ENCODE measurements at places on chromosomes 6 and 20.
A peak's percentile ranks its signal among the peaks of the same experiment; 100 is the strongest.

- DNase-seq, result no peak
Observed at GRCh38 chr6:15369838-15370237, 124.0 kb downstream of the JARID2 start.

GRCh38 chr6:46098678-46099077 lies 31.1 kb upstream of the ENPP4 start:
- no peak for DNase-seq

- DNase-seq, result no peak
Observed at GRCh38 chr20:14197097-14197496, 140.3 kb downstream of the FLRT3 start.

- DNase-seq, result no peak
Observed at GRCh38 chr20:33784225-33784624, 26.9 kb upstream of the CHMP4B start.

DNA sequence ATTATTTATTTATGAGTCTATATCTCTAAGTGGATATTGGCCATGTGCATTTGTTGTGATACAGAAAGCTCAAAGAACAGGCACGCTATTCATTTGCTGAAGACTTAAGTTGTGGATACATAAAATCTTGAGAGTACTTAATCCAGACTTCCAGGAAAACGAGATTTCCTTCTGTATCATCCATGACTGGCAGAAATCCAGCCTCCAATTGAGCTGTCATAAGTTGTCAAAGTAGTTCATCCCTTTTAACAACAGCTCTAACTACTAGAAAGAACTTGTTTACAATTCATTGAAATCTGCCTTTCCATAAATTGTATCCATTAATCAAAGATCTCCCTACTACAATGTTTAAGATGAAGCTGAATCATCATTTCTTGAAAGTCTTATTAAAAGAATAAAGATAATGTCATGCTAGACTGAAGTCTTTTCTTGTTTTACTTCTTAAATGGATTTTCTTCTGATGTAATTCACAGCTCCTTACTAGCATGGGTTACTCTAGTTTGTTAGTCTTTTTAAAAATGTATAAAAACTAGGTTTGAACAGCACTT lies 447.3 kb upstream of the CITED2 start:
- no peak for DNase-seq

GRCh38 chr6:147132889-147133288 lies 71.3 kb upstream of the STXBP5 start:
- DNase-seq, result no peak

- no peak for DNase-seq
Observed at GRCh38 chr6:76840041-76840745, 623.1 kb downstream of the HTR1B start.

GRCh38 chr6:31717499-31718222 lies 2.5 kb downstream of the LY6G6D start:
- DNase-seq, result no peak

DNA sequence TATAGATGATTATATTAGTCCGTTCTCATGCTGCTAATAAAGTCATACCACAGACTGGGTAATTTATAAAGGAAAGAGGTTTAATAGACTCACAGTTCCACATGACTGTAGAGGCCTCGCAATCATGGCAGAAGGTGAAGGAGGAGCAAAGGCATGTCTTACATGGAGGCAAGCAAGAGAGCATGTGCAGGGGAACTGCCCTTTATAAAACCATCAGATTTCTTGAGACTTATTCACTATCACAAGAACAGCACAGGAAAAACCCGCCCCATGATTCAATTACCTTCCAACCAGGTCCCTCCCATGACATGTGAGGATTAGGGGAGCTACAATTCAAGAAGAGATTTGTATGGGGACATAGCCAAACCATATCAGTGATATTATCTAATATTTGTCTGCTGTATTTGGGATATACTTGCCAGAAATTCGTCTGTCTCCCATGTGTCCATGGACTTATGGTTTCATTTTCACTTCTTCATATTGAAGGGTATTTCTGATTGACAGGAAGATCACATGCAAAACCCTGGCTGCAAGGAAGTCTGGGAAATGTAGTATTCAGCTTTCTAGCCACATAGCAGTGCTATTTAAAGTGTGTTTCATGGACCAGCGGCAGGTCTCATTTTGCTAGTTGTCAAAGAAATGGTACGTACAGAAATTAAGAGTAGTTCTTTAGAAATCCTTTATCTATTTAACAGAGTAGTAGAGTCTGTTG lies 50.5 kb upstream of the PAK5 start:
- DNase-seq, result no peak

DNA sequence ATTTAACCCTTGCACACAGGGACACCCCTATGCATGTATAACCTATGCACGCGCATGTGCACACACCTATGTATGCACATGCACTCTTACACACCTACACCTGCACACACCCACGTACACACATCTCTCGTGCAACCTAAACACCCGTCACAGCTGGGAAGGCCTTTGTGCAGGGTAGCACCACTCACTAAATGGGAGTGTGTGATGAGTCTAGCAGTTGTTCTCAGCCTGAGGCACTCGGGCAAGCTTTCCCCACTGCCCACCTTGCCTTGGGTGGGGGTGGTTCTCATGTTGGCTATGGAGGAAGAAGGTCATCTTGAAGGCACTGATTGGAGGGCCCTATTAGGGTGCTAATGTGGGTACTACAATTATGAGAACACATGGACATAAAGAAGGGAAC lies 85.8 kb downstream of the DLL1 start:
- no peak for DNase-seq

DNA sequence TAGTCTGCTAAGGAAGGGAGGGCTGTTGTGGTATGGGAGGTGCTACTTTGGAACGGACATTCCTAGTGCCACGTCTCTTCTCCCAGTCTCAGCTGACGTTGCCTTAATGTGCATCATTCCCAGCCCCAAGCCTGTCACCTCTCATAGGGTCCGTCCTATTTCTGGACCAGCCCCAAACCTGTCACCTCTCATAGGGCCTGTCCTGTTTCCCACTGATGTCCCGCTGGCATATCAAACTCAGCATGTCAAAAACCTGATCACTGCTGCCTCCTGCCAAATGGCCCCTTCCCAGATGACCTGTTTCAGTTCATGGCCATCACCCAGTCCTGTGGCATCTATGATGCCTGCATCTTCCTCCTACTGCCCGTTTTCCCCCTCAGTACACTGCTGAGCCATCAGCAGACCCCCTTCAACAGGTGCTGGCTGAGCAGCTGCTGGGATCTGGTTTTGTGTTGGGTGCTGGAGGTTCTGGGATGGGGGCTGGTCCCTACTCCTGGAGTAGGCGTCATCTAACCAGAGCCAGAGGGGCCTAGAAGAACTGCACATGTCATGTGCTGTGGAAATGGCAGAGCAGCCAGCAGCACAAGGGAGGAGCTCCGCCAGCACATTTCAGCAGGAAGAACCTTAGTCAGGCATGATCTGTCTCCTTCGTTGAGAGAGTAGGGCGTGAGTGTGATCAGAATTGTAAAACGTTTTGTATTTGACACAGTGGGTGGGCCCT lies 3.3 kb downstream of the ENTPD6 start:
- no peak for DNase-seq

GRCh38 chr6:169671563-169671962 lies 30.3 kb downstream of the WDR27 start:
- no peak for DNase-seq

- peak; percentile 65 for DNase-seq
Observed at GRCh38 chr6:29632789-29633533, at the start of gene GABBR1. Gene GABBR1, minus strand, starts transcription at chr6:29633183. Its CDS starts 798 bp downstream, at chr6:29632385.

DNA sequence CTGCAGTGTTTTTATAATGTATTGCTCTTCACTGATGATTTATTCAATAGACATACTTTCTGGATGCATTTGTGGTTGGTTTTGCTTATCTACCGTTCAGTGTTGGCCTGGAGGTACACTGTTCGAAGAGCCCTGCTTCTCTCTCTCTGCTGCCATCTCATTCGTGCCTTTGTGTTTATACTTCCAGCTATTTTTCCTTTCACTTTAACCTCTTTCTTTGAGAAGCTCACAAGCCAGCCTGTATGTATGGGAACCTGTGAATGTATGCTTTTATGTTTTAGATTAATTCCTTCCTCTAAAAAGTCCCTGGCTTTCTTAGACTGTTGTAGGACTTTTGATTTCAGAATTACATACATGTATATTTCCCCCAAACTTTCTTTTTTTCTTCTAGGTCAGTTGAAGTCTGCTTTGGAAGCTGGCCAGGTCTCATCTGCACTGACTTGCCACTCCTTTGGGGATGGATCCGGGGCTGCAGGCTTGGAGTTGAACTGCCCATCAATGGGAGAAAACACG lies 83.0 kb downstream of the SCAND1 start:
- DNase-seq, result no peak

GRCh38 chr20:1721687-1722512 lies 64.3 kb upstream of the SIRPG start:
- DNase-seq, result no peak

GRCh38 chr20:54848984-54849538 lies 373.7 kb downstream of the DOK5 start:
- DNase-seq, result no peak

GRCh38 chr6:21965016-21965415 lies 331.8 kb downstream of the PRL start:
- no peak for DNase-seq

GRCh38 chr6:119129148-119129967 lies 50.9 kb upstream of the FAM184A start:
- no peak for DNase-seq

- DNase-seq, result peak; percentile 31
Observed at GRCh38 chr6:160520043-160520904, 143.8 kb downstream of the LPA start.

GRCh38 chr6:24844903-24845302 lies 46.2 kb upstream of the ARMH2 start:
- no peak for DNase-seq

- DNase-seq, result no peak
Observed at GRCh38 chr20:47795214-47795907, 10.1 kb upstream of the SULF2 start.

GRCh38 chr20:57315976-57316480 lies 13.6 kb upstream of the SPO11 start:
- no peak for DNase-seq

GRCh38 chr6:131694832-131695426 lies 6.3 kb downstream of the OR2A4 start:
- no peak for DNase-seq

GRCh38 chr20:48552550-48552949 lies 275.2 kb downstream of the PREX1 start:
- no peak for DNase-seq

- DNase-seq, result no peak
Observed at GRCh38 chr20:37193226-37193625, 13.9 kb upstream of the MROH8 start.

DNA sequence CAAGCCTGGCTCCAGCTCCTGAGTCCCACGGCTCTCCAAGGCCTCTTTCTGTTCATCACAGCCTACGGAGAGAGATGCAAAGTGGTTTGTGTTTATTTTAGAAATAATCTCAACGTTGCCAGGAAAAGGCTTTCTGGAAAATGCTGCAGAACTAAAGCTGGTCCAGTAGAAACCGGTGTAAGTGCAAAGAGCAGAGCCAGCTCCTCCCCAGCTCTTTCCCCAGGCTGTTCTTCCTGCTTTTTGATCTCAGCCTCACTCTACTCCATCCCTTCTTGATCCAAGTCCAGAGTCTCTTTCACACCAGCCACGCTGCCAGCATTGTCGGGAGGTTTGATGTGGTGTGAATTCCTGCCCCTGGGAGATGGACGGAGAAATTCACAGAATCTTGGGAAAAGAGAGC lies 69.8 kb downstream of the TMEM170B start:
- DNase-seq, result no peak

GRCh38 chr20:3932681-3933080 lies 43.5 kb downstream of the PANK2 start:
- DNase-seq, result no peak

GRCh38 chr20:13302647-13303450 lies 81.8 kb downstream of the ISM1 start:
- peak; percentile 36 for DNase-seq

DNA sequence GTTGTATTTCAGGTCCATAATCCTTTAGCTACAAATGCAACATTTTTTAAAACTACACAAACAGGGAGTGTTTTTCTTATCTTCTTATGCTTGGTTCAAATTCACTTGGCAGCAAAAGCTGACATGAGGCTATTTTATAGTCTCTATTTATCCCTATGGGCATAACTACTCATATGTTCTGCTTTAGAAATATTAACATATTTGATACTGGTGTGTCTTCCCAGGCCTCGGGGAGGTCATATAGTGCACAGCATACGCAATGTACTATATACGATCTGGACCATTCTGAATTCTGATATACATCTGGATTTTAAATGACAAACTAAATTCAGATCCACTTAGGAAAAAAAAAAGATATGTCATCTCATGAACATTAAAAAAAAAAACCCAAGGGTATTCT lies 69.2 kb downstream of the TFAP2C start:
- DNase-seq, result no peak

GRCh38 chr6:26223650-26224546 lies 136.7 kb downstream of the HFE start:
- DNase-seq, result peak; percentile 59

- no peak for DNase-seq
Observed at GRCh38 chr6:35199866-35200265, 13.9 kb upstream of the SCUBE3 start.

DNA sequence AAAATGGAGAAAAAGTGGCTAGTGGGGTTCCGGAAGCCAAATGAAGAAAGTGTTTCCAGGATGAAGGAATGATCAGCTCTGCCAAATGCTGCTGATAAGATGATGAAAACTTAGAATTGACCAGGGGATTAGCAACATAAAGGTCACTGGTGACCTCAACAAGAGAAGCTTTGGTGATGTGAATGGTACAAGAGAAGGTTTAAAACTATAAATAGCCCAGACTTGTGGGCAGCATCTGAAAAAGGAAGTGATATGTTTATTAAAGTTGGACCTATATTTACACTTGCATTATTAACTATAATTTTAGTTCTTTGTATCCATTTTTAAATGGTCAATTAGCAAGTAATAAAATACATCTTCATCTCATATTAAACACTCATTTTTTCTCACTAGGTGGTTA lies 45.1 kb downstream of the CGA start:
- no peak for DNase-seq

- no peak for DNase-seq
Observed at GRCh38 chr6:105058316-105058715, 101.4 kb downstream of the LIN28B start.

GRCh38 chr6:35209622-35210247 lies 4.0 kb upstream of the SCUBE3 start:
- DNase-seq, result no peak

GRCh38 chr6:162704001-162704400 lies 23.6 kb downstream of the PRKN start:
- DNase-seq, result no peak

DNA sequence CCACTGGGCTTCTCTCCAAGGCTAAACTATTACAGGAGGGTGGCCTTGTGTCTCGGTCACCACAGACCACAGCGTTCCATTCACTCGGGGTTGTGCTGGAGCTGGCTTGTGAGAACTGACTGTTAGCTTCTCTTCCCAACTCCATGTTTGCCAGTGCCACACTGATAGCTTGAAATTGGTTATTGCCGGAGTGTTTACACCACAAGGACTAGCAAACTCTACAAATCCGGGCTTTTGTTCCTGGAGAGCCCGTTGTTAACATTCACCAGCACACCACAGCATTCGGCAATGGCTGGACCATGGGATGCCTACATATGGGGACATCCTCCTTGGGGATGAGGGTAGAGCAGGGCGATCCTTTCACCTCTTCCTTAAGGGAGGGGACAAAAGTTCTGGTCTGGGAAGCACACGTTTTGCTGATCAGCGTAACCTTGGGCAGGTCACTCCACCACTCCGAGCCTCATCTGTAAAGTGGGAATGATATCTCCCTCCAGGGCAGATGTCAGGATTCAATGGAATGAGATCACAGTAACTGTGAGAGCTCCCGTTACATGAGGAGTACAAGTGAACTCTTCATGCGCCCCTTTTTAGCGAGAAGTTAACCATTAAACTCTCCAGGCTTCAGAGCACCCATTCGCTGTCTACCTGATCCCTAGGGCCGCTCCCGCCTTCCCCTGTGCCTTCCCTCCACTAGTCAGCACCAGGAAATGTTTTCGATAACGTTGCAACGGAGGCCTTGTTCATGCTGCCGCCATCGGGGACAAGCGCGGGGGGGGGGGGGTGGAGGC lies 41.7 kb upstream of the TTPAL start:
- DNase-seq, result no peak
